Activated gamma-delta T cell treated with Interleukin-2 at 50 U/mL for 16 hours (primary cell): ENCODE measurements at places on chromosomes 5 and 9.

DNA sequence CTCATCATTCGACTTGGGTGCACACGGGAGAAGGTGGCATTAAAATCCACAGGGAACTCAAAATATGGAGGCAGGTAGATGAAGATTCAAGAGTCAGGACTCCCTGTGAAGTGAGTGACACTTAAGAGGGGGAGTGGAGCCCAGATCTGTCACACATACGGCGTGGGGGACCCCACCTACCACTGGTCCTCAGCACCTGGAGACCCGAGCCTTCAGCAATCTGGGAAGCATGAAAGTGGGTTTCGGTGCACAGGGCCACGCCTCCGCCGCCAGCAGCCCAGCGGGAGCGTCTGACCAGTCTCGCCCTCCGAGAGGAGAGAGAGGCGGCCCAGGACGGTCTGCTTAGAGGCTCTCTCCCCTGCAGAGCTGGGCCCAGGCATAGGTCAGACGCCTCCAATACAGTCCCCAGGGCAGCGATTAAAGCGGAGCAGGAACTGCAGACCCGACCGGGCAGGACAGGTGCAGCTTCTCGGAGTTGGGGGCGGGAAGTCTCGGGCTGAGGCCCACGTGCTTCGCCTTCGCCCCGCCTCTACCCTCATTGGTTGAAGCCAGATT lies 639 bp upstream of the SLC2A8 start:
- DNase-seq: no peak

- no peak for DNase-seq
These were observed 4.3 kb upstream of the TRIM41 start for GRCh38 chr5:181218795-181219124.

GRCh38 chr5:11760934-11761603 lies 143.2 kb downstream of the CTNND2 start:
- no peak for DNase-seq

- no peak for DNase-seq
These were observed 63.2 kb downstream of the PRKACG start for GRCh38 chr9:68950689-68951088.
